CD4-positive, alpha-beta T cell treated with Interferon alpha-2 for 1 hour (primary cell): ENCODE measurements at places on chromosomes 12 and 14.

GRCh38 chr12:111761099-111761498 lies 5.6 kb upstream of the ALDH2 start:
- no peak for DNase-seq

- no peak for DNase-seq
Measured at GRCh38 chr12:119841433-119842210, 35.5 kb downstream of the CIT start.

GRCh38 chr14:61560323-61560722 lies 135.0 kb upstream of the HIF1A start:
- DNase-seq: no peak

DNA sequence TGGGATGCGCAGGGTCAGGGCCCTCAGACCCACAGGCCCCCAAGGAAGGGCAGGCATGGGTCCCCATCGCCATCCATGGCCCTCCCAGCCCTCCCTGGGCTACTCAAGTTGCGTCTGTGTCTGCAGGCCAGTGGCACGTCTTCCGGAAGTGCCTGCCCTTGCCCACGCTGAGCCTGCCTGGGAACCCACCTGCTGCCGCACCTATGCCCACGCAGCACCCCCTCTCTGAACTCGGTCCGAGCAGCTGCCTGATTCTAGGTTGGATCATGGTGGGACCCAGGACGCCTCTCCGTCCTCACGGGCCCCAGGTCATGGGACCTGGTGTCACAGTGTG lies 182.8 kb downstream of the ADGRD1 start:
- no peak for DNase-seq
